ENCODE measurements at places on chromosomes 6 and 20.

DNA sequence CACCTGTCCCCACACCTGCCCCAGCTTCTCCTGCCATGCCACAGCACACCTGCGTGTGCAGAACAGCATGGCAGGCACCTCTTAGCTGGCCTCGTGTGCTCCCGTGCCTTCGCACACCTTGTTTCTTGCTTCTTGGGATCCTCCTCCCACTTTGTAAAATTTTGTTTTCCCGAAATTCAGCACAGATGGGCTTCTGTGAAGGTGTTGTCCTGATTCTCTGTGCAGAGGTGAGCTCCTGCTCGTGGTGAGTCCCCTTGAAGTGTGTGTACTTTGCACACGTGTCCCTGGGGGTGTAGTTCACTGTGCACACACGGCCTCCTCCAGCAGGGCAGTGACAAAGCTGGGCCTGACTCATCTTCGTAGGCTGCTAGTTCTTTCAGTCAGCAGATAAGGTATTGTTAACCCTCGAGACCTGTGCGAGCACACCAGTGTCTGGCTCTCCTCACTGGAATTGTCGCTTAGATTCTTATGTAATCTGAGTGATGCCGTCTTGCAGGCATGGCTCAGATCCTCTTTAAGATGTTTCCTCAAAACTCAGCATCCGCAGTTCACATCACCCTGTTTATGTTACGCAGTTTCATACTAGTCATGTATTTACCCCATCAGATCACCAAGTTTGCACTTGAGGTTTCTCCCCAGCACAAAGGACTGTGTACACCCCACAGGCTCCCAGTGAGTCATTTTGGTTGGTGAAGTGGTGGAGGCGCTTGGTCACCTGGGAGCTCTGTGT, 77.7 kb downstream of the CDYL start:
- DNase-seq, result no peak

DNA sequence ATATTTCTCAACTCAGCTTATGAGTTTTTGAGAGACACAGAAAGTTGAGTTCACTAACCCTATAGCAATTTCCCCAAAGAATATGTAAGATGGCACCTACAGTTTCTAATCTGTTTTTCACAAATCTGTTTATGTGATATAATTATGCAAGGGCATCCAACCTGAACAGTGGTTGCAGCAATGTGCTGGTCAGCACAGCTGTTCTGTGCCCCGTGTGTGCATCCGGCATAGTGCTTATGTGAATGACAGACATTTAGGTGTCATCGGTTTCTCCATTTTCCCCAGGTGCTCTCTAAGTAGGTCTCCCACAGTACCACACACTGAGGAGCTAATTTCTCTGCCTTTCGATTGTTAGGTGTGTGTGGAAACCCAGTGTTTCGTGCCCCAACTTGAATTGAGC, 7.7 kb upstream of the BACH2 start:
- DNase-seq, result no peak

DNA sequence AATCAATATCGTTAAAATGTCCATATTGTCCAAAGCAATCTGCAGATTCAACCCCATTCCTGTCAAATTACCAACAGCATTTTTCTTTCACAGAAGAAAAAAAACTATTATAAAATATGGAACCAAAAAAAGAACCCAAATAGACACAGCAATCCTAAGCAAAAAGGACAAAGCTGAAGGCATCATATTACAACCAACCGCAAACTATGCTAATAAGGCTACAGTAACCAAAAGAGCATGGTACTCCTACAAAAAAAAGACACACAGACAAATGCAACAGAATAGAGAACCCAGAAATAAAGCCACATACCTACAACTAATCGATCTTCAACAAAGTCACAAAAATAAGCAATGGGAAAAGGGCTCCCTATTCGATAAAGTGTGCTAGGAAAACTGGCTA, 49.2 kb downstream of the RNGTT start:
- DNase-seq, result no peak

- no peak for DNase-seq
Measured at GRCh38 chr6:108781419-108782100, 66.7 kb upstream of the ARMC2 start.

GRCh38 chr6:158611541-158612370, 32.8 kb downstream of the DYNLT1 start:
- DNase-seq, result no peak

DNA sequence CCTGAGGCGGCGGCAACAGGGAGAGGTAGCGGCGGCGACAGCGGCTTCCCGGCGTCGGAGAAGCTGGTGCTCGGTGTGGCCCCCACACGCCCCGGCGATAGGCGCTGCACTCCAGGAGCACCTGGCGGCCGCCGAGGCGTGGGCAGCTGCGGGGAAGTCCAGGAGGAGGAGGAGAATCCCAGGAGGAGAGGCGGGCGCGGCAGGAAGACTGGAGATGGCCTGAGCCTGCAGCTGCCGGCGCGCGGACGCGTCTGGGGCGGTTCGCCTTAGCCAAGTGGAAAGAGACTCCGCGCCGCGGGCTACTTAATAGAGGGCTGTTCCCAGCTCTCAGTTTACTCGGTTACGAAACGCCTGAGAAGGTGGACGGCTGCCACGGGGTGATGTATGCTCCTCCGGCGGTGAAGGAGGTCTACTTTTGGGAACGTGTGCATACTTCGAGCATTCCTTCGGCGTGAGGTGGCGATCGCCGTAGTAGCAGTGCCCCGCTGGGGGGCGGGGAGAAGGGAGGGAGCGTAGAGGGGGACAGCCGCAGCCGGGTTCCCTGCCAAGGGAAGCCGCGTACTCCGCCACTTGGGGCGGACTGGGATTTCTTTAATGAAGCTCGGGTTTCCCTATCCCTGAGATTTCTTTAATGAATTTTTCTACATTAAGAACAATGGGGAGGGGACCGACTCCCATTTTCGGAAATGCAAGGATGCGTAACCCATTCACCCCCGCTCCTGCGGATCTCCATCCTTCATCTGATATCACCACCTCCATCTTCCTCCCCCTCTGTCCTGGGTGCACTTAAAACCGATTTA, at the start of gene COL12A1:
TSS of gene COL12A1 (minus strand) at position 278 of the 800 bp plus-strand sequence. CDS start 3,261 bp downstream, outside the sequence.
- no peak for DNase-seq

DNA sequence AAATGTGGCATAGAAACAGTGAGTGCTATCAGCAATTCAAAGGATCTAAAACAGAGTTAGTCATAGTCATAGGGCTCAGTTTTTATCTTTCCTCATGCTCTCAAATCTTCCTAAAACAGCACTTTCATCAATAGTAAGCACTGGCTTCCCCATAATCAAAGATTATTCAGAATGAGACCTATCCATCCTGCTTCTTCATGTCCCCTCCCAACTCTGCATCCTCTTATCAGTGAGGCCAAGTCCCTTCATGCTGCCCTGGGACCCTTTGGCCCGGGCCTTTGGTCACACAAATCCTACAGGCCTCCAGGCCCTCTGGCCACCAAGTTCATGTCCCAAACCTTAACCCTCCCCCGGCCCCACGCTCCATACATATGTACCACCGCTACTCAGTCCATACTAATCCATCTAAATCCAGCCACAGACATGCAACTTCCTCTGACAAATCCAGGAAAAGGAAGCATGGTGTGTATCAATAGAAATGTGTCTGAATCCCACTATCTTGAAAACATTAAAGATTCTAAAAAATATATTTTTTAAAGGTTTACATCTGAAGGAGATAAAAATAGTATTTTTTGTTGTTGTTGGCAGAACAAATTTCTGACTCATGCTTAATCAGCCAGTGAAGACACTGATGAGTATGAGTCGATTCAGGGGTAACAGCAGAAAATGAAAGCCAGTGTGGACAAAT, 143.5 kb downstream of the PDE7B start:
- no peak for DNase-seq

GRCh38 chr6:6751619-6752023, 163.1 kb downstream of the LY86 start:
- no peak for DNase-seq

- DNase-seq, result no peak
Measured at GRCh38 chr20:58677079-58677604, 15.5 kb upstream of the NPEPL1 start.

DNA sequence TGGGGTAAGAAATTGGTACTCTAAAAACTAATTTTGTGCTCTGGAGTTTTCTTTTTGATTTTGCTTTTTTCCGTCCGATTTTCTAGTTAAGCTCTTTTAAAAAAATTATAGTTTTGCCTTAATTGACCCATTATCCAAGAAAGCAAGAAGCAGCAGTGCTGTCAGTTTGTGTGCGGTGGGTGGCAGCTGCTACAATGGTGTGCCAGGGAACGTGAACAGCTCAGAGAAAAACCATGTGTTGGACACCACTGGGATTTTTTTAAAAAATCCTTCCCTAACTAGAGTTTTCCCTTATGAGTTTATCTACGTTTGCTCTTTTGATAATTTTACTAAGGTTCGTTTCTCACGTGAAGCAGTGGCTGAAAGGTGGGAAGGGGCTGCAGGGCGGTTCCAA, 8.0 kb downstream of the MAP3K5 start:
- DNase-seq, result no peak

DNA sequence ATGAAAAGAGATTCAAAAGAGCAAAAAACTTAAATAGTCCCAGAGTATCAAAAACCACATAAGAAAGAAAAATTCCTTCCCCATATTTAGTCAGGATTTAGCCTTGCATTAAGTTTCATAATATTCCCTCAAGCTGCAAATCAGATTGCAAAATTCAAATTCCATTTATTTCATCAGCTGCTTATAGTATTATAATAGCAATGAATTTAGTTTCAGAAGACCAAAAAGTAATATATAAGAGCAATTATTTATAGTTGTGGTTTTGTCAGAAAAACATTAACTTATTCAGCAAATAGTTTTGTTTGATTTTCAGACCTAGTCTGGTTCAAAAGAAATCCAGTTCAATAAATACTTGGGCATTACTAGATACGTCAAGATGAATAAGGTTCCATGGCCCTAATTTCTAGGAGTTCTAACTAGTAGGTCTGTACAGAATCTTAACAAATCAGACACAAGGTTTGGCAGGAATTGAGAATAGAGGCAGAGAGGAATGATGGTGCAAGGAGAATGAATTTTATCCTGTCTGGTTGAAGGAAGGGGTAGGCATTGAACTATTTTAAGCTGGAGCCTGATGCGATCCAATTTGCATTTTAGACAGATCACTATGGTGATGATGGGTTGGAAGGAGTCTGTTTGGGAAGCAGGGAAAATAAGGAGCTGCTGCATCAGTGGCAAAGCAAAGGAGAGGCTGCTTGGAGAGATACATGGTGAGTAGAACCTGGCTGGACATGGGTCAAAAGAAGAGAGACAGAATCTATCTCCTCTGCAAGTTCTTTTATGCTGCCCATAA, 163.9 kb upstream of the STXBP5 start:
- no peak for DNase-seq

DNA sequence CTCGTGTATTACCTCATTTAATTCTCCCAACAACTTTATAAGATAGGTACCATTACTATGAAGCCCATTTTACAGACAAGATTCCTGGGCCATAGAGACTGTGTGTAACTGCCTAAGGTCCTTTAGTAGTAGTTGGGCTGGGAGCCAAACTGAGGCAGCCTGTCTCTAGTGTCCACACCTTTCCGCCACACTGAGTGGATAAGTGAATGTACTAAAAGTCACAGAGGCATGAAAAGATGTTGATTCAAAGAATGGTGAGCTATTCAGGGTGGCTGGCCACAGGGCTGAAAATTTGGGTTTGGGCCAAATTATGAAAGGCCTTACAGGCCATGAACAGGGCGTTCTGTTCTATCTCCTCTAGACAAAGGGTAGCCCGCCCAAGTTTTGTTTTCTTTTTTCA, 11.0 kb downstream of the CD24 start:
- DNase-seq, result no peak

GRCh38 chr20:12762725-12763124, 246.0 kb upstream of the SPTLC3 start:
- DNase-seq, result no peak

DNA sequence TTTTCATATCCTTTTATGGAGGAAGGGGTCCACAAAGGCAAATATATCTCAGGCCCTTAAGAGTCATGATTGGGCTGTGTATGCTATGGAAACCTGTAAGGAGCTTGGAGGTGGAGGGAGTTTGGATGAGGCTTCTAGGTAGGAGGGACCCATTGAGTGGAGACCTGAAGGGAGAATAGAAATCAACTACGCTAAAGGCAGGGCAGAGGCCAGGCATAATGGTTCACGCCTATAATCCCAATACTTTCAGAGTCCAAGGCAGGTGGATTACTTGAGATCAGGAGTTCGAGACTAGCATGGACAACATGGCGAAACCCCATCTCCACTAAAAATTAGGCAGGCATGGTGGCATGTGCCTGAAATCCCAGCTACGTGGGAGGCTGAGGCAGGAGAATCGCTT, 34.4 kb upstream of the ZNF217 start:
- no peak for DNase-seq

DNA sequence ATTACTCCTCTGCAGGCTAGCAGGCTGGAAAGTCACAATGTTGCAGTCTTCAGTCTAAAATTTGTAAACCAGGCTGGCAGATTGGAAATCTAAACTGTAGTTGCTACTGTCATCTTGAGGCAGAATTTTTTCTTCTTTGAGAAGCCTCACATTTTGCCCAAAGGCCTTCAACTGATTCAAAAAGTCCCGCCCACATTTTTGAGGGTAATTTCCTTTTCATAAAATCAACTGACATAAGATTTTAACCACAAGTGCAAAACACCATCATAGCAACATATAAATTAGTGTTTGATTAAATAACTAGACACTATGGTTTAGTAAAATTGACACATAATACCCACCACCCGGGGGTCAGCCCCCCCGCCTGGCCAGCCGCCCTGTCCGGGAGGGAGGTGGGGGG, 28.4 kb downstream of the HLA-C start:
- no peak for DNase-seq

- no peak for DNase-seq
Measured at GRCh38 chr6:126947070-126947469, 171.4 kb upstream of the RSPO3 start.

- DNase-seq, result no peak
Measured at GRCh38 chr6:154411076-154411475, 54.5 kb upstream of the IPCEF1 start.

DNA sequence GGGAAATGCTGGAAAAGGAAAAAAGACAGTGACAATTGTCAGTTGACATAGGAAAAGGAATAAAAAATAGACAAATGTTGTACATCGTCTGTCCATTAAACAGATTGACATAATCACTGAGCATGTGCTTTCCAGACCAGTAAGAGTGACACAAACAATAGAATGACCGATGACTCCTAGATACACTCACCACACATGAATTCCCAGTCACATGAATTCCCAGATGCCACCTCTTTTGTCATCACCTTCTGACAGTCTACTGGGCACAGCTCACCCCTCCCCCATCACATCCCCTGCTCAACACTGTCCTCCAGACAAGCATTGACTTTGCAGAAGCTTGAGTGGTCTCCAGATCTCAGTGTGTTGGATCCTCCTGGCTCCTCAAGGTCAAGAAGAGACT, 25.9 kb downstream of the POM121L2 start:
- no peak for DNase-seq

DNA sequence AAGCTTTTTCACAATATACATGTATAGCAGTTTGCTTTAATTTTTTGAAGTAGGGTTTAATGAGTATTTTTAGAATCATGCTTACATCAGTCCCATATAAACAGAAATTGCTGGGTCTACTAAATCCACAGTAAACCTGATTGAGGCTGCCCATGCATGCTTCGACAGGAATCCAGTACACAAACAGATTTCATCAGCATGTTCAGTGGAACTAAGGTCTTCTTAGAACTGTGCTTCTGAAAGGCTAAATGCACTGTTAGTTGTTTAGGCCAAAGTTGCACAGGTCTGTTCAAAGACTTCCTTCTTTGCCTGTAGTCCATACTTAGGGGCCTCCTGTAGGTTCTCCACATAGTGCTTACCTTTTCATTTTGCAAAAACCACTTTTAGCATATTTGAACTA, 42.5 kb upstream of the THBS2 start:
- no peak for DNase-seq

All from activated CD8-positive, alpha-beta memory T cell treated with anti-CD3 and anti-CD28 coated beads for 1 hour (primary cell).